ENCODE measurements at places on chromosomes 13 and 19. TPM values are rescaled to one million over a fixed set of nuclear protein-coding genes. Genes with fewer than 3 reads are reported as not detected.

Gene PSG1
- not detected for total RNA-seq

Gene ZNF57
- 2.7 TPM for total RNA-seq

- DNase-seq: no peak
Observed at GRCh38 chr19:58544591-58545285, 874 bp downstream of the TRIM28 start.

DNA sequence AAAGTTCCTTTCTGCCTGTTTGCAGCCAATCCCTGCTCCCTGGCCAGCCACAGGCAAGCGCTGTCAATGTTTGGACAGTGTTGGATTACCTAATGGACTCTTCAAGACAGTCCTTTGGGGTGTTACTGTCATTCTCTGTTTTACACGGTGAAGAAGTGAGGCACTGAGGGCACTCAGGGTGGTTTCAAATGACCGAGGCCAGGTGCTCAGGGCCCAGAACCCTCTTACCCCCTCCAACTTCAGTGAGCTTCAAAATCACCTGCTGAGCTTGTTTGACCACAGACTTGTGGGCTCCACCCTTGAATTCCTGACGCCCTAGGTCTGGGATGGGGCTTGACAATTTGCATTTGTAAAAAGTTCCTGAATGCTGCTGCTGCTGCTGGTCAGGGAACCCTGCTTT lies 97.9 kb downstream of the GGACT start:
- no peak for DNase-seq

- DNase-seq: no peak
Observed at GRCh38 chr13:40181203-40181845, 485.1 kb downstream of the FOXO1 start.

Gene HCN2
- 0.19 TPM for total RNA-seq

DNA sequence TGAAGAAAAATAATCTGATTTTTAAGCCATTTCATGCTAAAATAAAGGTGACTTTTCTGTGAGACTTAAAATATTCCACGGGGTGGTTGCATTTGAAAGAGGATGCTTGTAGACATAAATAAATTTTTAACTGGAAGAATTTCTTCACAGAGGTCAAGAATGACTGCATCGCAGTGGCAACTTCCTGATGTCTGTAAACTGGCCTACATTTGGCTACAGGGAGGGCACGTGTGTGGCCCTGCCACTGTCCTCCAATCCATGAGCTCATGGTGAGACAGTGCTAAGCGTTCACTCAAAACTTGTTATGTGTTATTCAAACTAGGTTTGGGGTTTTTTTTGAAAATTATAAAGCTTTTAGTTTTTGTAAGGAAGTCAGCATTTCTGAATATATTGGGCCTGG lies 1089.3 kb downstream of the EFNB2 start:
- no peak for DNase-seq
